Lung (tissue), 17 donors: ENCODE measurements at places on chromosomes 1 and 21. TPM values are rescaled to one million over a fixed set of nuclear protein-coding genes. Genes with fewer than 3 reads are reported as not detected.

Gene PRAMEF7
- total RNA-seq = not detected

Gene POFUT2
- 34.1 TPM for total RNA-seq

- H3K36me3 ChIP-seq = no peaks in the 10 kb centered on the region
- no peaks in the 10 kb centered on the region for H3K4me1 ChIP-seq
- DNase-seq = no peak
- H3K4me3 ChIP-seq = no peak overlapping the region
Measured at GRCh38 chr1:88737338-88737927, 53.4 kb downstream of the PKN2 start.

Gene NADK
- 53.2 TPM for total RNA-seq

DNA sequence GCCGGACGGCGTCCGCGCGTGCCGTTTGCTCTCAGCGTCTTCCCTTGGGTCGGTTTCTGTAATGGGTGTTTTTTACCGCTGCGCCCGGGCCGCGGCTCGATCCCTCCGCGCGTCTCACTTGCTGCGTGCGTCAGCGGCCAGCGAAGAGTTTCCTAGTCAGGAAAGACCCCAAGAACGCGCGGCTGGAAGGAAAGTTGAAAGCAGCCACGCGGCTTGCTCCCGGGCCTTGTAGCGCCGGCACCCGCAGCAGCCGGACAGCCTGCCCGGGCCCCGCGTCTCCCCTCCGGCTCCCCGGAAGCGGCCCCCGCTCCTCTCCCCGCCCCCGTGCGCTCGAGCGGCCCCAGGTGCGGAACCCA, 159.8 kb downstream of the RUNX1 start:
- H3K27ac ChIP-seq = peak overlapping the region; percentile 88
- H3K36me3 ChIP-seq = no peaks in the 10 kb centered on the region
- H3K27me3 ChIP-seq = no peaks in the 10 kb centered on the region
- H3K4me1 ChIP-seq = no peaks in the 10 kb centered on the region
